ENCODE measurements at places on chromosomes 7 and 10.

- DNase-seq: no peak
These were observed 780.9 kb upstream of the POM121L12 start for GRCh38 chr7:52254396-52255010.

GRCh38 chr7:155378580-155378934 lies 79.4 kb upstream of the EN2 start:
- DNase-seq: no peak

DNA sequence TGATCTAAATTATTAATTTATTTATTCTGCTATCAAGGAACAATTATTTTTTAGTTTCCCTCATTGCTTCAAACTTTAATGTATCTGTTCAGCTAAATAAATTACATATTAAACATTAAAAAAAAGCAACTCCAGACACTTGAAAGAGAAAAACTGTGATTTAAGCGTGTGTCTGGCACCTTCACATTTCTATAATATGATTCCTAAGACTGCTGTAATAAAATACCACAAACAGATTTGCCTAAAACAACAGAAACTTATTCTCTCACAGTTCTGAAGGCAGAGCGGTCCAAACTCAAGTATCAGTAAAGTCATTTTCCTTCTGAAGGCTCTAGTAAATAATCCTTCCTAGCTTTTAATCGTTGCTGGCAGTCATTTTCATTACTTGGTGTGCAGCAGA lies 580.4 kb upstream of the KCND2 start:
- DNase-seq: no peak

DNA sequence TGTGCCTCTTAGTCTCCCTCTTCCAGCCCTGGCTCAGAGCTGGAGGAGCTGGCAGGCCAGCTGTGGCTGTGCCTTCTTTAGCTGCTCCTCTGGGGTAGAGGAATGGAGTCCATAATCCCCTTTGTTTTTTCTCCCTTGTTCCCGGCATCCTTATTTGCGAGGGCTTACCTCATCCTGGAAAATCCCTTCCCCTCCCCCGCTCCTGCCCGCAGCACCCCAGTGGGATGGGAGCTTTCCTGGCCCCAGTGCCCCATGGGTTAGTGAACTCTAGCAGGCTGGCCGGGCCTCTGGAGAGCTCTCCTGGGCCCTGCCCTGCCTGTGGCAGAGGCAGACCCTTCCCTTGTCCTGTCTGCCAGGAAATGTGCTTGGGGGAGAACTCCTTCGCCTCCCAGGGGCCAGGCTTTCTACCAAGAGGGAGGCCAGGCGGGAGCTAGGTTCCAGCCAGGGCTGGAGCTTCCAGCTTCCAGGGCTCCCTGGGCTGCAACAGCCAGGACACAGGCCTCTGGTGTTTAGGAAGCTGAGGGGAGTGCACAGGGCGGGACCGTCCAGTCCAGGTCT lies 16.5 kb upstream of the TRIM8 start:
- DNase-seq: no peak

DNA sequence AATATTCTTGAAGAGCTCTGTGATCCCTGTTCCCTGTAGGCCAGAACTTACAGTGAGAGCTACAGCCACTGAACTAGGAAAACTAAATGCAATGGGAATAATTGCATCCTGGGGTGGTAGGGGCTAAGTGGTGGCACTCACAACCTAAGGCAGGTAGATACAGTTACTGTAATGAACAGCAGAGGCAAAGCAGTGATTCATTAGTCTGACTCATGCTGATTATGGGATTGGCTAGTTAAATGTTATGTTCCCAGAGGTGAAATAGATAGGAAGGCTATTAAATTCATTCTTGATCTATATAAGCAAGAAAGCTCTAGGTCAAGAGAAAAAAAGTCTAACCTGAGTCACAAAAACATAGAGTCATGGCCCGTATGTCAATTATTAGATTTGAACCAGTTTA lies 173.1 kb upstream of the MALRD1 start:
- no peak for DNase-seq

- no peak for DNase-seq
These were observed 72.3 kb upstream of the GATAD1 start for GRCh38 chr7:92375013-92375412.

- DNase-seq: peak; percentile 51
These were observed 1.9 kb upstream of the PLAU start for GRCh38 chr10:73908853-73909539.

DNA sequence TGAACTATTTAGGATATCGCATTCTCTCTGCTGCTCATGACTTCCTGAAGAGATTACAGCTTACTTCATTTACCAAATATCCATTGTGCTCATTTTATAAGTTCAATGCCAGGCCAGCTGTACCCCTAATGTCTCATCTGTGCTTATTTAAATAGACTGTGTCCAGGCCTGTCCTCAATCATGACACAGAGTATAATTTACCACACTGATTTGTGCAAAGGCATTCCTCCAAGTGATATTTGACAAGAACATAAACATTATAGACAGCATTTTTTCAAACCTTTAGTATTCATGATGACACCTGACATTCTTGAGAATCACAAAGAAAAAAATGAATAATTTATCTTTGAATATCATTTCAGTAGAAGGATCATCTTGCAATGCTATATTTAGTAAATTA lies 260.1 kb upstream of the SEMA3D start:
- DNase-seq: no peak

DNA sequence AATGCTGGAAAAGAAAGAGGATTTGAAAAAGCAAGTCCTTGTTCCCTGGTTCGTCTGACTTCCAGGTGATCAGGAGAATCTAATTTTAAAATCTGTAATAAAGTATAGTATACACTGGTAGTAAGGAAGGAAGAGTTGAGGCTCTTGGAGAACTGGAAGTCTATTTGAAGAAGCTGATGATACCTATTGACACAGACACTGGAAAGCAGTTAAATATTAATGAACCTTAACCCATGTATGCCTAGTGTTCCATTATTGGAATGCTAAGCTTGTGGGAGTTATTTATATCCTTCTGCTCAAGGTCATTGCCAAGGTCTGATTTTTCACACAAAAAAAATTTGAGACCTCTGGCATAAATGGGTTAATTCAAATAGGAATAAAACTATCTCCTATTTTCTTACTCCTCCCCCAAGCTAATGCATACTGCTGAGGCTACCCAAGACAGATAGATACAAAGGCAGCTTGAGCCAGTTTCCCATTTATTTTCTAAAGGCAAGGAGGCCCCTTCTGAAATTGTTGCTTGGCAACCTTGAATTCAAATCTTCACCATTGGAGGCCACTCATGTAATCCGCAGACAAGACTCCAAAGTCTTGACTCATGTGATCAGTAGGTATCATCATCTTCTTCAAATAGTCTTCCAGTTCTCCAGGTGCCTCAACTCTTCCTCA lies 110.2 kb downstream of the FZD1 start:
- DNase-seq: no peak

- DNase-seq: peak; percentile 66
These were observed 211.4 kb upstream of the KLF14 start for GRCh38 chr7:130945411-130945811.

DNA sequence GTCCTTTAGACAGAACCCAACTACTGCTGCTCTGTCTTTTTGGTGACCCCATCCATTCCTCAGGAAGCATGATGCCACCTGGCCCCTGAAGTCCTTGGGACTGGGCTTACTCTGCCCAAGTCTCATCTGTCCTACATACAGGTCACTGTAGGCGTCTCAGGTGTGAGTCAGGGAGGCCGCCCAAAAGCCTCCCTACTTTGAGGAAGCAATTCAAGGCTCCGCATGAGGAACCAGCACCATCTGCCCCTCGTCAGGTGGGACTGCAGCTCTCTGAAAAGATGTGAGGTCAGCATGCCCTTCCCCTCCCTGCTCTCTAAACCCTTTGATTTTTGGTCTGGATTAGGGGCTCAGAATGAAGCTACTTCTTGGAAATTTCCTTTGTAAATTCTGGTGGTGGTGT lies 354.8 kb downstream of the CXCL12 start:
- DNase-seq: peak; percentile 38

DNA sequence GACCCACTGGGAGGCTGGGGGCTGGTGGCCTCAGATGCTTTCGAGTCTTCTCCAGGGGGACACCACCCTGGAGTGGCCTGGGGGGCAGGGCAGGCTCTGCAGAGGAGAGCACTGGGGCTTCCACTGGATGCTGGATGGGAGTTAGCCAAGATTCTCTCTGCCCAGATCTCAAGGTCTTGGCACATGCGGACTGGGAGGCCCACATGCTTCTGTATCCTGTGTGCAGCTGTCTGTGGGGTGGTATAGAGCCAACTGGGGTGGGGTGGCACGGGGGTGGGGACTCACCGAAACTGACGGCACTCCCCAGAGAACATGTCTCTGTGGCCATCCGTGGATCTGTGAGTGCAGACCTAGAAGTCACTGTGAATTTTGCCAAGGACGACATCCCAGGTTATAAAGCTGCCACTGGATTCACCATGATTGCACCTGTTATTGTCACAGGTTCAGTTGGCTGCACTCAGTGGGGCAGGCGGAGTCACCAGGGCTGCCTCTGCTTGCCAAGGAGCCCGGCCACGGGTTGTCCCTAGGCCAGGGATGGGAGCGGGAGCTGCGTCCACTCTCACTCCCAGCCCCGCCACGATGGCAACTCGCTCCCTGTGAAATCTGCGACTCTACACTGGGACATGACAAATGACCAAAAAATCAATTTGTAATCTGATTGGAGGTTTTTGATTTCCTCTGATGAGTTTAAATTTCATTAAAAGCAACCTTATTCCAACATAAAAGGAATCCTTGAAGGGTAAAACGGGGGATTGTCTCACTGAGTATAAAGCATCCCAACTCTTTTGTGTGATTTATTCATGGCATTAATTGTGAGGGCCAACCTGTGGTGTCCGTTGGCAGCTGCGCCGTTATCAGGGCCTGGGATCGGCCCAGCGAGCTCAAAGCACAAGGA lies 131.3 kb downstream of the EBF3 start:
- DNase-seq: no peak

- no peak for DNase-seq
These were observed 10.1 kb downstream of the IRF5 start for GRCh38 chr7:128947854-128948253.

DNA sequence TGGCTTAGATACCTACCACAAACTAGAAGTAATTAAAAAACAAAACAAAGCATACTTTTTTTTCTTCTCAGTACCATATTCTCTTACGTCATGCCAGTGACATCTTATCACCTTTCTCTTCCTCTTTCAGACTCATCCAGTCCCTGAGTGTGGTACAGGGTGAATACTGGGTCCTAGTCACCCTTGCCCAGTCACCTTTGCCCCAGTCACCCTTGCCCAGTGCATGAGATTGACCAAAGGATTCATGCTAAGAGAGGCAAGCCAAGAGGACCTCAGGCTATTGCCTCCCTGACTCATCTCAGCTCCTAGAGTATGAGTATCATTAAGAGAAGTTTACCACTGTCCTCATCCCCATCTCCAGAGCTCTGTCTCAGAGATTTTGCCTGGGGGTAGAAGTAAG lies 10.0 kb upstream of the TSPAN12 start:
- no peak for DNase-seq

All from CD4-positive, alpha-beta T cell treated with Interleukin-21 for 1 hour (primary cell).